ENCODE measurements at places on chromosomes 6 and 20.

DNA sequence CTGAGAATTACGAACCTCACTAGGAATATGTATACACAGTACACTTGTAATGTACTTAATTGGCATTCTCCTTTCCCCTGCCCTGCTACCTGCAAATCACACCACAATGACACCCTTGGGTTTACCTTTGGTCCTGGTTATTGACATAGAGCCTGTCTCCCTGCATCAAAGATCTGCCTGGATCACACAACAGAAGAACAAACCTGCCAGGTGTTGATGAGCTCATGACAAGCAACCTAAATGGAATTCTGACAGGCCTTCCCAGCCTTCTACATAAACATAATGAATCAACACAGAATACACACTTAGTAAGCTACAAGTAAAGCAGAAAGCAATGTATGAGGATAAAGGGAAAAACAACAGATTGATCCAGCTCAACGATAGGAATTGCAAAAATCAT lies 95.6 kb downstream of the HDGFL1 start:
- no peak for ATAC-seq

GRCh38 chr6:28648878-28649375 lies 123.2 kb downstream of the GPX5 start:
- no peak for ATAC-seq

GRCh38 chr6:116476002-116476678 lies 15.0 kb downstream of the CALHM6 start:
- ATAC-seq = peak; percentile 86

- no peak for ATAC-seq
Observed at GRCh38 chr6:45415315-45415714, 37.6 kb upstream of the SUPT3H start.

GRCh38 chr20:3218307-3218988 lies 9.2 kb downstream of the ITPA start:
- ATAC-seq = peak; percentile 90

DNA sequence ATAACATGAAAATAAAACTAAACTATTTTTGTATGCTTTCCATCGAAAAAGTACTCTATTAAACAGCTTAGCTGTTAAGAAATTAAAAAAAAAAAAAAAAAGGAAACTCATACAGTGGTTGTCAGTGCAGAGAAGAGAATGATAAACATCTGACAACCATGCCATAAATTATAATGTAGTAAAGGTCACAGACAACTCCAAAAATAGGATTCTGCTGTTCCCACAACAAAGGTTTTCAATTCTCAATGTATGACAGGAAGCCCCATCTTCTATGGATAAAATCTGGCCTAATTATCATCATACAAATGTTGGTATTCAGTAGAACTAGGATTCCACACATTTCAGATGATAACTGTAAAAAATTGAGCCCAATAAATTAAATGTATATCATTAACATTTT lies 5.0 kb downstream of the PLN start:
- ATAC-seq = no peak

DNA sequence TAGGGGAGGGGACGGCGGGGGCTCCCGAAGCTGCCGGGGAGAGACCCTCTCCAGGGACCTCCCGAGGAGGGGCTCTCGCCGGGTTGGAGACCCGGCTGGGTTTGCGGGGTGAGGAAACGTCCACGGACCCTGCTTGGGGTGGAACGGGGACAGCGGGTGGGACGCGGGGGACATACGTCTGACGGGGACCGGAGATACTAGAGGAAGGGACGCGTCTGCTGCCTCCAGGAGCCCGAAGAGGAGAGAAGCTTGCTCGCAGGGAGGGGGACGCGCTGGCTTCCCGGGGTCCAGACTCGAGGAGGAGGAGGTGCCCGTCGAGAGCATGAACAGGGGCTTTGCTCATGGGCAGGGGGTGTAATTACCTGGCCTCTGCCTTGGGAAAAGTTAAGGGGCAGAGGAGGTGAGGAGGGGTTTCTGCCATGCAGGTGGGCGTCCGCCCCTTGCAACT lies 593 bp downstream of the DNMT3B start:
- ATAC-seq = peak; percentile 40

DNA sequence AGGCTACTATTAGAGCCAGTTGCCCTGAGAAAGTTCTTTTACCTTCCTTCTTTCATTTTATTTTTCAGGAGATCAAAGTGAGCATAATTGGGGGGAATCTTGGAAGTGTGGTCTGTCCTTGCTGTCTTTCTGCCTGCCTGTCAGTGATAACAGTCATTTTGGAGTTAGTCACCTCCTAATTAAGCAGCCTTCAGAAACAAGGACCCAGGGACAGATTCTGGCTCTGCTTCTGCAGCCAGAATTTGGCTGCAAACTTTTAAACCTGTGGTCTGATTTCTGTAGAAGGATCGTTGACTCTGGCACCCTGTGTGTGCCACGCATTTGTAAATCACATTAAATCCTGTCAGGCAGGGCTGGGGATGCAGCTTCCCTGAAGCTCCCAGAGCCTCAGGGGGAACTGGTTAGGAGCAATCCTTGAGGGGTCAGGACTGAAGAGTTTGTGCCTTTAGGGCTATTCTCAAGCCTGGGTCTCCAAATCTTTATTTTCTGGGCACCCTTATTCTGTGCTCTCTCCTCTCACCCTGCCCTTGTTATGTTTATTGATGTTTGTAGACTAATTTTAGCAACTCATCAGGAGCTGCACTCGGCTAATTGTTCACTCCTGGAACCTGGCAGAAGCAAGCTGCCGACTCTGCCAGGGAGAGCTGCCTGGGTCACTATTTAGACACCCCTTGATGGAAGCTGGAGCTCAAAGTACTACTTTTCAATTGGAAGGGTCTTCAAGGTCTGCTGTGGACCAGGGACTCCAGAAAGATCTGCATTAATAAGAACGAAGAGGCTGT lies 6.8 kb downstream of the NOX3 start:
- no peak for ATAC-seq

DNA sequence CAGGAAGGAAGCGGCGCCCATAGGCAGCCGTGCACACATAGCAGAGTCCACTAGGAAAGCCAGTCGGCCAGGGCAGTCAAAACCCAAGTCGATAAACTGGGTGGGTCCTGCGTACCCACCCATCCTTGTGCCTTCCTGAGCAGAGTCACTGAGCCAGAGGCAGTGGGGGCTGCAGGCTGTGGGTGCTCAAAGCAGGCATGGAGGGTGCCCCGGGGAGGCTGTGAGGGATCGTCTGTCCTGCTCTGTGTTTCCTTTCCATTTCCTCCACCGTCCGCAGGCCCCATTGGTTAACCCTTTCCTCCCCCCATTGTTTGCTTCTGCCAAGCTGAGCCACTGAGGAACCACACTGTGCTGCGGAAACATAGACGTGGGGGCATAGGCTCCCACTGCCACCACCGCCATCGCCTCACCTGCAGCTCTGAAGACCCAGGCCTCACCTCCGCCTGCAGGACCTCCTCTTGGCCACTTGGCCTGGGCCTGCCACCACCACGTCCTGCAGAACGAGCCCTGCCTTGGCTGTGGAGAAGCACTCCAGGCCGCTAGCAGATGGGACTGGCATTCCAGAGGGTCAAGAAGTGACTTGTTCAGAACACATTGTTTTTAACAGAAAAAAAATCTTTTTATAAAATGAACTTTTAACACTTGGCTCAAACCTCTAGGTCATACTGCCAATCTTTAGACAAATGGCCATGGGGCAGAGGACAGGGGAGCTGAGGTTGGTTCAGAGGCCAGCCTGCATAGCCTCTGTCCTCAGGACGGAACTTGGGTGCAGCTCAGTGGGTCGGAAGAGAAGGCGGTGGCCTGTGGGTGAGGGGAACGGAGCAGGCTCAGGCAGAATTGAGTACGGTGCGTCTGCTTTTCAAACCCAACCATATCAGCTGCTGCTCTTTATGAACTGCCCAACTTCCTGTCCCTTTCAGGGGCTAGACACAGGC lies 52.6 kb downstream of the TCP11 start:
- no peak for ATAC-seq

- no peak for ATAC-seq
Observed at GRCh38 chr6:154989448-154989847, 5.7 kb upstream of the TIAM2 start.

- ATAC-seq = no peak
Observed at GRCh38 chr20:47315339-47316056, 41.0 kb downstream of the ZMYND8 start.

DNA sequence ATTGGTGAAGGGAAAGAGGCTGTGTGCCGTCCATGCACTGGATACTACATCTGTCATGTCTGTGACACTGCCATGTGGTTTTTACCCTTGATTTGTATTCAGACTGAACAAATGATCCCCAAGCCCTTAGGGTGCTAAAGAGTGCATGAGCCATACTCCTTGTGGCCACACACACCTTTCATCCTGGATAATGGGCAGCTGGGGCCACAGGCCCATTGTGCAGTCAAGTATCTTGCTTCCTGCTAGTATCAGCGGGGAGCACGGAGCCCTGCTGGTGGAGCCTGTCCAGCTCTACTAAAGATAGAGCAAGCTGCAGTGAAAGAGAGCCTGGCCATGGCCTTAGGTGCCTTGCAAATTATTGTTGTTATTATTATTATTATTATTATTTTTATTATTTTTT lies 75.1 kb downstream of the SLX4IP start:
- ATAC-seq = no peak

- no peak for ATAC-seq
Observed at GRCh38 chr20:5729348-5729747, 20.9 kb upstream of the SHLD1 start.

DNA sequence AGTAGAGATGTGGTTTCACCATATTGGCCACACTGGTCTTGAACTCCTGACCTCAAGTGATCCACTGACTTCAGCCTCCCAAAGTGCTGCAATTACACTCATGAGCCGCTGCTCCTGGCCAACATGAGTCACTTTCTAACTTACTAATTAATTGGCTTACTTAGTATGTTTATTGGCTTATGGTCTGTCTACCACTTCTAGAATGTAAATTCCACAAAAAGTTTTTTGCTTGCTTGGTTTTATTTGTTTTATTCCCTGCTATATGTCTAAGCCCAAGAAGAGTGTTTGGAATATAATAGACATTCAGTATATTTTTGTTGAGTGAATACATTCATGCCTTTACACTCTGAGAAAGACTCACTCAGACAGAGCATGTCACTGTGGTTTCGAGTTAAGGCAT lies 86.0 kb downstream of the SAMD3 start:
- no peak for ATAC-seq

DNA sequence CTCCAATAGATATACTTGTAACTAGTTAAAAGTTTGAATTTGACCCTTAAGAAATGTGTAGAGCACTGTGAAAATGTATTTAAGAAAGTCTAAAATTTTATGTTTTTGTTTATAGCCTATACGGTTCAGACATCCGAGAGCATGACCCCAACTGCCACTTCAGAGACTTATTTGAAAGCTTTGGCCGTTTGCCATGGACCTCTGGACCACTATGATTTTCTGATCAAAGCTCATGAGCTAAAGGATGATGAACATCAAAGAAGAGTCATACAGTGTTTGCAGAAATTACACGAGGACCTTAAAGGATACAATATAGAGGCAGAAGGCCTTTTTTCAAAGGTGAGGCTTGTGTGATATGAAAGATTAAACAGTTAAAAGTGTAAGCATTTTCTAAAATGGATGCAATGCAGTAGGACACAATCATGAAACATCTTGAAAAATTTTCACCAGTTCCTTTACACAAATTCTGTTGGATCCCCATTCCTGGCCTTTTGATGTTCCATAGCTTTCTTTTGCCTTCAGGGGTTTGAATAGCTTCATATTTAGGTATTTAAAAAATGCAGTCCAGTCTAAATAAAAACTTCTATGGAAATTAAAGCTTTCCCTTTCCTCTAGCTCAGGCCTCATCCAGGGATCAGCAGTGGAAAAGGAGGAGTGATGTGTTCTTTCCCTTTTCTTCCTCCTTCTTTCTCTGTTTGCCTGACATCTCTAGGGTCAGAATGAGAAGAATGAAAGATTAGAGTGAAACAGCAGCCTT lies 29.0 kb downstream of the AFG1L start:
- ATAC-seq = no peak

- peak; percentile 29 for ATAC-seq
Observed at GRCh38 chr20:8132484-8133309, 631 bp downstream of the PLCB1 start.

- no peak for ATAC-seq
Observed at GRCh38 chr6:136599329-136600011, 49.2 kb upstream of the MAP7 start.

DNA sequence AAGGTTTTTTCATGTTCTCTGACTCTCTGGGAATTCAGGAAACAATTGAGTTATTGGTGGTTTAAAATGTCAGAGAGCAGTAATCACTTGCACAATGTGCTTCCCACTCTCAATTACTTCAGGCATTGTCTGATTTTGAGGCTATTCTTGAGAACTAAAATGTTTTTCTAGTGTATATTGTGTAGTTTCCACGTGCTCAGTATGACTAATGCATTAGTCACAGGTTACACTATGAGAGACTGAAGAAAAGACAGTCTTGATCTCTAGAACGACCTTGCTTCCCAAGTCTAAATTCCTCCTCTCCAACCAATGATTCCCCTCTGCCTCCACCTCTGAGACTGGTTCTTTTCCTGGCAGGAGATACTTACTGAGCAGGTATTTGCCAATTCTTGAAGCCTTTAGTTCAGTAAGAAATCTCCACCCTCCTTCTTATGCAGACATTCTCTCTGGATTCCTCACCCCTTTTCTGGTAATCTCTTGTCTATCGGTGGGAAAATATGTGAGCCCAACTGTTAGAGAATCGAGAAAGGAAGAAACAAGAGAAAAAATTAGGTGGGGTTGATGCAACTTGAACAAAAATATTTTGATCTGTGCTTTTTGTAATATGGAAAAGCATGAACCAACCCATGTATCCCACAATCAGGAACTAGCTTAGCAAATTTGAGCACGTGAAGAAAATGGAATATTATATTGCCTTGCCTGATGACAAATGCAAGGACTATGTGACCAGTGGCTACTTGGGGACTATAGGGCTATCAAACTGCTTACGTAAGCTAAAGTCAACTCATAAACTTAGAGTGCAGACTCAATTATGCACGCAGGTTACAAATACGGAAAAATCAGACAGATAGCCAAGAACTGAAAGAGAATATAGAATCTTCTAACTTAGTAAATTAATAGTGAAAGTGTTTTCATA lies 61.1 kb upstream of the SLC22A16 start:
- ATAC-seq = peak; percentile 97

DNA sequence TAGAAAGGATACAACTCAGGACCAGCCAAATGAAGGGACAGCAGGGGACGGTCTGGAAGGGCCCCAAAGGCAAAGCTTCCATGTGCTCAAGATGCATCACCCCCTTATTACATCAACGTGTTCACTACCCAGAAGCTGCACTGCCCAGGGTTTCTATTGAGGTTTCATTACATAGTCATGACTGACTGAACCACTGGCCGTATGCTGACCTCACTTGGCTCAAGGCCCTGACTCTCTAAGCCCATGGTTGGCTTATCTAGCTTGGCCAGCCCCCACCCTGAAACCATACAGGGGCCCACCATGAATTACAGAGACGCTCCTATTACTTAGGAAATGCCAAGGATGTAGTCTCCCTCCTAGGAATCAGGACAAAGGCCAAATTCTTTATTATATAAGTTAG lies 179.4 kb downstream of the FOXC1 start:
- no peak for ATAC-seq

GRCh38 chr20:330233-331149 lies 5.1 kb downstream of the SOX12 start:
- ATAC-seq = peak; percentile 61
